ENCODE measurements at places on chromosomes 6 and 20.
A peak's percentile ranks its signal among the peaks of the same experiment; 100 is the strongest.

- no peak for DNase-seq
Measured at GRCh38 chr20:58784321-58785074, 66.2 kb downstream of the GNAS-AS1 start.

GRCh38 chr6:166507809-166508564 is 78.5 kb downstream of the RAMACL start:
- no peak for DNase-seq

DNA sequence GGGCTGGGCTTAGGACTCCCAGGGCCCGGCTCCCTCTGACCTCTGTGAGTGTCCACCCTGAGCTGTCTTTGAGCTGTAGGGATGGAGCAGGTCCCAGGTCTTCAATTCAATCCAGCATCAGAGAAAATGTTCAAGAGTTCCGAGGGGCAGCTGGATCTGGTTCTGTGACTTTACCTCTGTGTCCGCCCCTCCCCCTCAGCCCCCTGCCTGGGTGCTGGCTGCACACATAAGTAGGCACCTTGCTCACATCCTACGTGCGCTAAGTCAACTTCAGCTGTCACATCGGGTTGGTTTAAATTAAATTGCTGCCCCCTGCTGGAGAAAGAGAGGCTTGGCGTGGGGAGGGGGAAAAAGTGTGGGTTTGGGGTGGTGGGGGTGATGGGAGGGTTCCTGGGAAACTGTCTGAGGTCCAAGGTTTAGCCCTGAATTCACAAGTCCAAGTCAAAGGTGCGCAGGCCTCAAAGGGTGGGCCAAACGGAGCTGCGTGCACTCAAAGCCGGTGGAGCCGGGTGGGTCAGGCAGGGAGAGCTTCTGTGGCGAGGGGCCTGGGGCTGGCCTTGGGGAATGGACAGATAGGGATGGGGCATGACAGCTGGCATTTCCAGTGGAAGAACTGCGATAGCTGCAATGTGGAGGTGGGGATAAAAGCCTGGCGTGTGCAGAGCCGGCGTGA is 3.0 kb downstream of the WFDC5 start:
- no peak for DNase-seq

DNA sequence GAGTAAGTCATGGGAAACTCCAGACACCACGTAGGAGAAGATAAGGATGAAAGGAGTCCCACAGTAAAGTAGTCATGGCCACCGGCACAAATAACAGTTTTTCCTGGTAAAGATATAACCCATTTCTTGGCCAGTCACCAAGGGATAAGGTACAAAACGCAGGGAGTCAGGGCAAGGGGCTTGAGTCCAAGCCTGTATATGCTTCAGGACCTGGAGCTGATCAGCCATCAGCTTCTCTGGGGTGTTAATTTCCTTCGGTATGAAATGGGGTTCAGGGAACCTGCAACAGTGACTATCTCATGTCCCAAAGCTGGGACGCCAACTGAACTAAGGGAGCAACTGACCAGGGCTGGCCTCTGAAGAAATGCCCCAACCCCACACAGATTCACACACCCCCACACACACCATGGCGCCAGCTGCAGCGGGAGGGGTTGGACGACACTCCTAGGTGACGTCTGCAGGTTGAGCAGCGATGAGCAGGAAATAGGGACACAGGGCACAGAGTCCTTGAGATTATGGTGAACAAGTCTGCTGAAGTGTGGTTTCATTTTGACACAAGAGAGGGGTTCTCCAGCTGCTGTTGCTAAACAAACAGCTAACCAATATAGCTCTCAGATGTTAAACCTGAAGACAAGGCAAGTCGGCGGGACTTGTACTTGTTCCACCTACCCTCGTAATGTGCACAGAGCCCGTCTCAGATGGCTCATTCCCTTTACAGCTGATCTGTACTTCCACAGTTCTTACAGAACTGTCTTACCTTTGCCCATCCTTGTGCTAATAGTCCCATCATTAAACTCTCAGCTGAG is 7.4 kb upstream of the ADTRP start:
- no peak for DNase-seq

- no peak for DNase-seq
Measured at GRCh38 chr20:25493748-25494505, 86.5 kb downstream of the GINS1 start.

- no peak for DNase-seq
Measured at GRCh38 chr6:35413911-35414310, 38.2 kb upstream of the FANCE start.

DNA sequence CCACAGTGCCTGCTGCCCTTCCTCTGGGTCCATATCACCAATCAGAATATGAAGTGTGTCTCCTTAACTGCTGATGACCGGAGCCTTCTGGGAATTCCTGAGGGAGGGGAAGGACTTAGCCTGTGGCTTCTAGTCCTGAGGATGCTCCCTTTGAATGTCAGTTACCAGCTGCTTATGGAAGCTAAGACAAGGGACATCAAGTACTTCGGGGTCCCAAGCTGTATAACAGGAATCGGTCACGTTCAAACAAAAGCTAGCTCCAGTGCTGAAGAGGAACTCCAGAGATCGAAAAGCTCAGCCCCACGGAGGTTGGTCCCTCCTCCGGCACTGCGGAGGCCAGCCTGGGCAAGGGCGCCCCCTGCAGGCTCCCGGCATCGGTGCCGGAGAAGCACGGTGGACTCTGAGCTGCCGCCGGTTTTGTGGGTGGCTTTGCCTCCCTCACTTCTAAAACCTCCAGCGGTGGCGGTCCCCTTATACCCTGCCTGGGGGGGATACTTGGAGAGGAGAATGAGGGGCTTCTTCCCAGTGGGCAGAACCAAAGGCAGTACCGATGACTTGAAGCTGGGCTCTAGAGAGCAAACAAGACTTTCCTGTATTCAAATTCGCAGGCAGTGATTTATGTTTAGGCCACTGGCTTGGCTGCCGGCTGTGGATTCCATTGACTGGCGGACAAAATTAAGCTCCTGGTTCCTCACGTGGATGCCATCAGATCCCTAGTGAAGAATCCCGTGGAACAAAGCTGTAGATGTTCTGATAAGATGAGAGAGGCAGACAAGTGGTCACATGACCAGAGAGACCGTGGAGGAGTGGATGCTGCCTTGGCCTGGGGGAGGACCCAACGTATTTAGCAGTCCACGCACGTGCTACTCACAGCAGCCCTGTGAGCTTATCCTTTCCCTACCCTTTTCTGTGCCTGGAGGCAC is 16.2 kb upstream of the UBR2 start:
- peak; percentile 86 for DNase-seq

GRCh38 chr20:33815671-33816070 is 4.5 kb downstream of the CHMP4B start:
- no peak for DNase-seq

- DNase-seq: no peak
Measured at GRCh38 chr6:53524455-53524815, 20.5 kb downstream of the GCLC start.

GRCh38 chr6:53989504-53989903 is 121.7 kb upstream of the MLIP start:
- DNase-seq: no peak

DNA sequence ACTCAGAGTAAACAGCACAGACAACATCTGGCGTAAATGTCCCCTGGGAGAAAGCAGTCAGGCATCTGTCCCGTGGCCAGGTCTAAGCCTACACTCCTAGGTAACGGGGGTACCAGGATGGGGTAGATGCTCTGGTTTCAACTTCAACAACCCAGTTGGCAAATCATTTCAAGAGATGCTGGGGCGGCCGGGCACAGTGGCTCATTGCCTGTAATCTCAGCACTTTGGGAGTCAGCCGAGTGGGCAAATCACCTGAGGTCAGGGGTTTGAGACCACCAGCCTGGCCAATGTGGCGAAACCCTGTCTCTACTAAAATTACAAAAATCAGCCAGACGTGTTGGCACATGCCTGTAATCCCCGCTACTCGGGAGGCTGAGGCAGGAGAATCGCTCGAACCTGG is 12.3 kb downstream of the PREX1 start:
- no peak for DNase-seq

GRCh38 chr6:111011360-111012142 is 29.7 kb downstream of the RPF2 start:
- no peak for DNase-seq

GRCh38 chr6:39421383-39422225 is 99.1 kb upstream of the KCNK16 start:
- DNase-seq: no peak

- DNase-seq: no peak
Measured at GRCh38 chr20:51382986-51383821, 159.3 kb downstream of the NFATC2 start.

DNA sequence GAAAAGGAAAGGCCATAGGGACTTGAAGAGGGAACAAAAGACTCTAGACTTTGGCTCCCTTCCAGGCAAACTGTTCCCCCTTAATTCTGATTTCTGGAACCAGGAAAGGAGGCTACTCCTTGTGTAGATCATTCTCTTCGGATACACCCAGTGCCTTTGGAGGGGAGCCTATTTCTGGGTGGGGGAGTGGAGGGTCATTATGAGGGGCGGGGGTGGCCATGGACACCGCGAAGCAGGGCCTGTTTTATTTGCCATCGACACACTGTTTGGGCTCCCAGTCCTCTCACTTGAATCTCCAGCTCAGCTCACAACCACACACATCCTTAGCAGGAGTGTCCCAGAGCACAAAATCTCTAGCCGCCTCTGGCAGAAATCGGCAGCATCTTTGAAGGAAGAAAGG is 132.3 kb downstream of the PXDC1 start:
- no peak for DNase-seq

GRCh38 chr6:128492386-128492785 is 28.0 kb downstream of the PTPRK start:
- DNase-seq: no peak

- DNase-seq: no peak
Measured at GRCh38 chr6:67971812-67972211, 663.3 kb upstream of the ADGRB3 start.

DNA sequence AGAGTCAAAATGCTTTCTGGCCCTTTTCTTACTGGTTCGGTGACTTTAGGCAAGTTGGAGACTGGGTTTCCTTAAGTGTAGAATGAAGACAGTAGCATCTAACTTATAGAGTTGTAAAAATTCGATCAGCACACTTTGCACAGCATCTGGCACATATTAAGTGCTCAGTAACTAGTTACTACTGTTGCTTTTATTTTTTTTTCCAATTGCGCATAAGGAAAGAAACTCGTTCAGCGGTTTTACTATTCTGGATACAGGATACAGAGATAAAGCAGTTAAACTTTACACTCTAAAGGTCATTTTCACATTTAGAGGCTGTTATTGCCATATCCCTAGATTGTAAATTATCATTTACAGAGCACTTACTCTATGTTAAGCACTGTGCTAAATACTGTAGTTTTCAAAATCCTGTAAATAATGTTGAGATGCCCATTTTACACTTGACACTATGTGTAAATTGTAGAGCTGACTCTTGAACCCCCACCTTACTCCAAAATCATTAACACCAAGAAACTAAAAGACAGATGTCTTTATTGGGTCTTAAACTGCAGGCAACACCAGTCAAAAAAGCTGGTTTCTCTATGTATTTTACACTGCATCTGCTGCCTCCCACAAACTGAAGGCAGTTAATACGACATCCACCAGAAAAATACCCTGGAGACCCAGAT is 886 bp downstream of the ROMO1 start:
- no peak for DNase-seq

- no peak for DNase-seq
Measured at GRCh38 chr6:4287811-4288244, 152.5 kb upstream of the ECI2 start.

GRCh38 chr6:122751326-122751725 is 28.2 kb upstream of the FABP7 start:
- no peak for DNase-seq

DNA sequence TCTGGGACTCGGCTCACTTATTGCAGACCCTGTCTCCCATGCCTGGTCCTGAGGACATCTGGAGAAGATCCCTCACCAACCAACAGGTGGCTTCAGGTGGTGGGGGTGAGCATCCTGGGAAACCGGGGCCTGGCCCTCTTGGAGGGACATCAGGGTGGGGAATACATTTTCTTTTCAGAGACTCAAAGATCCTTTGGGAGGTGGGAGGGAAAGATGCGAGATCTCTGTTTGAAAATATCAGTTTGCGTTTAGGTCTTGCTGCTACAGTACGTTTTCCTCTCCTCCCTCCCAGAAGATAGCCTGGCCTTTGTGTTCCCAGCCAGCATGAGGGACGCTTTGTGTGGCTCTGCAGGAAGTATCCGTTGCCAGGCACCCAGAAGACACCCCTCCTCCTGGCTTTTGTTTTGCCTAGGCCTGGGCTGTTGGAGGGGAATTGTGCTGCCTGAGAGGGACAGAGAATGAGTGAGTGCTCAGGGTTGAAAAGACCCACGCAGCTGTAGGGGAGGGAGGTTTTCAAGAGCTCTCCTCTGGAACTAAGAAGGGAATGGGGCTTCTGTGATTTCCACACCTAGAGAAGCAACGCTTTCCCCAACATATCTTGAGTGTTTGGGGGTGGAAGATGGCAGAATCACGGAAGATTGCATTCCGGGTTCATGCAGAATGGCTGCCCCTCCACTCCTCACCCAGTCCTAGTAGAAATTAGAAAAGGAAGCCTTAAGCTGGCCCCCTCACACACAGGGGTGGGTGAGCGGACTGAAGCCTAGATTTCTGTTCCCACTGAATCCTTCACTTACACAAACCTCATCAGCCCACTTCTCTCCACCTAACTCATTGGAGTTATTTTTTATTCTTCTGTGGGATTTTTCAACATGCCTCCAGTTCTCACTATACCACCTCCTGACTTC is 22.0 kb upstream of the SLC2A12 start:
- peak; percentile 73 for DNase-seq

DNA sequence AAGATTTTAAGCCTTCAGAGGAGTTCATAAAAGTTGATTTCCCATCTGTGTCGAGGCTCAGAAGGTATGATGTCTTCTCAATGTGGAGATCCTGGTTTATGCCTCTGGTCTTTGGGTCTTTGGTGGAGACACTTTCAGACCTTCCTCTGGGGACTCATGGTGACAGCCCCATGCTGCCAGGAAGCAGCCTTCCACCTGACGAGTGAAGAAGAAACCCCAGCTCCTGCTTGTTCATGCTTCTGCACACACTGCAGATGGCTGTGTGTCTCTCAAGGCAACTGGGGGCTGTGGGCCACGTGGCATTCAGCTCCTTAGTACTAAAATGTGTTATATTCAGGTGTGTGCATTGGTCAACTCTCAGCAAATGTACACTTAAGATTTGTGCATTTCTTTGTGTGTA is 4.9 kb upstream of the SCP2D1 start:
- no peak for DNase-seq
